ENCODE measurements at places on chromosomes 1 and 21.

DNA sequence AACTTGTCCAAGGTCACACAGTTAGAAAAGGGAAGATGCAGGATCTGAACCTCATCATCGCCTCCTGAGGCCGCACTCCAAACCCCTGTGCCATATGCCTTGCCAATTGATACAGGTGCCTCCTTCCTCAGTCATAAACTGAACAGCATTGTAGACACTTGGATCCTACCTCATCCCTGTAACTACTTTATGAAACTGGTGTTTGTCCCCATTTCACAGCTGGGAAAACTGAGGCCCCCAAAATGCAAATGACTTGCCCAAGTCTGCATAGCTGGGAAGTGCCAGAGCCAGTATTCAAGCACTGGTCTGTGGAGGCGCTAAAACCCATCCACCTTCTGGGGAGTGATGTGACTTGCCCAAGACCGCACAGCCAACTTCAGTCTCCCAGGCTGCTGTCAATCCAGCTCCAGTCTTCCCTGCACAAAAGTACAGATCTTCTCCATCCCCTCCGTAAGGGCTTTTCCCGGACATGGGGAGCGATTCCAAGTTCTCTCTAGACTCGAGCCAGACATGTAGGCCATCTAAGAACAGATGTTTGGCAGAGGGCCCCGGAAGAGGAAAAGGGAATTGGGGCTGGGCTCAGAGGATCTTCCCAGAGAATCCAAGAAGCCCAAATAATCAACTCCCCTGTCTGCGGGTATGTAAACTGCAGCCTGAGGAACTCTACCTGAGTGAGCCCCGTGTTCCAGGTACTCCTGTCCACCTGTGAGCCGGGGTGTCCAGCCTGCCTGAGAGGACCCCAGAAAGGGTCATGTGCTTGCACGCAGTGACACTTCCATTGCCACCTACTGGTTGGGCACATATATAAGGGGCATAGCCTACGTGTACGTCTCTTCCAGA lies 60.5 kb downstream of the SYT2 start:
- DNase-seq, result no peak

GRCh38 chr1:61337037-61337436 lies 254.7 kb downstream of the NFIA start:
- no peak for DNase-seq

DNA sequence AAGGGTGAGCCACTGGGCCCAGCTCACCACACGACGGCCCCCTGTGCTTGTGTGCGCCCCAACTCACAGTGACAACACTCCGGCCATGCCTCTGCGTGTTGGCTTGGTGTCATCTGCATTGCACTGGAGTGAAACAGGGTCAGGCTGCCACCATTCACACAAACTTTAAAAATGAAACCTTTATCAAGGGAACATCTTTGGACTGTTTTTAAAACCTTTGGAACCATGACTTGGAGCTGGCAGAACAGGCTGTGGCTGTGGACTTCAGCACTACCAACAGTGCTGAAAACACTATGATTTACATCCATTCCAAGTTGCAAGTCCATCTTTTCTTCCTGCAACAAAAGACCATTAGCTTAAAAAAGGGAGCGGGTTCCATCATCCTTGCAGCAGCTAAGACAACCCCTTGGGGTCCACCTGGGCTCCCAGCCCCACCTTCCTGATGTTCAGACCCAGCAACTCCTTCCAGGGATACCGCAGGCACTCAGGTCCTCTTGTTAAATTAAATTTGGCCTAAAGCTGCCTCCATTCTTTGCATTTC lies 25.6 kb downstream of the POFUT2 start:
- no peak for DNase-seq

GRCh38 chr1:208336137-208336518 lies 91.9 kb upstream of the PLXNA2 start:
- no peak for DNase-seq

DNA sequence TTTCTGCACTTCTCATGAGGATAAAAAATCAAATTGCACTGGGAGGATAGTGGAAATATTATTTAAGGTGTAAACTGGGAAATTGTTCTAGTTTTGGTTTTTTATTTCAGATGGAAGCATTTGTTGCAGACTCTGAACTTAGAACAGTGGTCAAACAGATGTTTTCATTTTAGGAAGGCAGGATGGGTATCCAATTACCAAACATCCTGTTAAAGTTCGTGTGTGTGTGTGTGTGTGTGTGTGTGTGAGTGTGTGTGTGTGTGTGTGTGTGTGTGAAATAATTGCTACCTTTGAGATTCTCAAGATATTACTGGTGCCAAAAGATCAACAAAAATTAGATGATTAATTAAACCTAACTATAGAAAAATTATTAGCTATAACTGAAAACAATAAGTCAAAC lies 24.3 kb upstream of the DUSP10 start:
- DNase-seq, result no peak

DNA sequence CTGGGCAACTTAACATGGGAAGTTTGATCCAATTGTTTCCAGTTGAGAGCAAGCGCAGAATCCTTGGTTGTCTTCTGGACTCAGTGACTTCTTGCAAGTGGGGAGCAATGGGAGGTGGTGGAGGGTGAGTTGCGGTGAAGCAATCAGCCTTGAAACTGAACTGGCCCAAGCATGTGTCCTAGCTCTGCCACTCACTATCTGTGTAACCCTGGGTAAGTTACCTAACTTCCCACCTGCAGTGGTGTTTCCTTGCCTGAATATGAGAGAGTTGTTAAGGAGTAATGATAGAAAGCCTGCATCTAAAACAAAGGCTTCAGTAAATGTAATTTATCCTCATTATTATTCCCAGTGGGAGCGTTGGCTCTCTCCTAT lies 132.5 kb upstream of the NFIA start:
- no peak for DNase-seq

DNA sequence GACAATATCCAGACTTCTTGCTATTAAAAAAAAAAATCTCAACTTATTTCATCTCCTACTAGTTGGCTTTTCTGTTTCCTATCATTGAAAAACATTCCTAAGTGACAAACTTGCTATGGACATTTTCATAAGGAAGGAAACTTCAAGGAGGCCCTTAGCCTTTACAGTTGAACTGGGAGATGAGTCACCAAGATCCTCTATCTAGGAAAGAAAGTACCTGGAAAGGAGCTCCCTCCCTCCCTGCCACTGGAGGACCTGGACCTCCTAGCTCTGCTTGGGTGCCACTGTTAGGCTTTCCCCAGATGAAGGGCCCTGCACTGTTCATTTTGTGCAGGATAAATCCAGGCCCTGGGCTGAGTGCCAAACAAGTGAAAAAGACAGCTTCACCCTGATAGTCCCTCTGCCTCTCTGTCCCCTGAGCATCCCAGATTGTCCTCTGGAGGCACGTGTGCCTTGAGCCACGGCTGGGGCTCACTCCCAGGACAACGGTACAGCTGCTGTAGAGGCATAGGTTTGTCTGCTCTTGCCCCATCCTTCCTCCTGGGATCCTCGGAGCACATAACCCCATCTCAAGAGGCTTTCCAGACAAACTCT lies 40.2 kb upstream of the SOX13 start:
- DNase-seq, result peak; percentile 12

DNA sequence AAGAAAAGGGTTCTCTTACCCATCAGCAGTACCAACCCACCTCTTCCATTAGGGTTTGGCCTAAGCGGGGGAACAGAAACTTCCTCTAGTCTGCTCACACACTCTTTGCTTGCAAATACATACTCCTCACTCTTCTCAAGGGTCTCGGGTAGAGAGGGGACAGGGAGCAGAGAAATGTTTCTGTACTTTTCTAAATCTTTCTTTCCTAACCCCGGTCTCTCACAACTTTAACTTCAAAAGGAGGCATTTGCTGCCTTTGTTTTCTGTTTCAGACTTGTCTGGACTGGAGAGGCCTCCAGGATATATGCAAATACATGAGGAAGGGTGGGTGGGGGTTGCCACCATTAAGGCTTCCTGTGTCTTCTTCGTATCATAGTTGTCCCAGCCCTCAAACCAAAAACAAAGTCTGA lies 10.5 kb upstream of the LAX1 start:
- no peak for DNase-seq

- no peak for DNase-seq
These were observed 98.6 kb upstream of the PPP2R5A start for GRCh38 chr1:212186427-212187207.

DNA sequence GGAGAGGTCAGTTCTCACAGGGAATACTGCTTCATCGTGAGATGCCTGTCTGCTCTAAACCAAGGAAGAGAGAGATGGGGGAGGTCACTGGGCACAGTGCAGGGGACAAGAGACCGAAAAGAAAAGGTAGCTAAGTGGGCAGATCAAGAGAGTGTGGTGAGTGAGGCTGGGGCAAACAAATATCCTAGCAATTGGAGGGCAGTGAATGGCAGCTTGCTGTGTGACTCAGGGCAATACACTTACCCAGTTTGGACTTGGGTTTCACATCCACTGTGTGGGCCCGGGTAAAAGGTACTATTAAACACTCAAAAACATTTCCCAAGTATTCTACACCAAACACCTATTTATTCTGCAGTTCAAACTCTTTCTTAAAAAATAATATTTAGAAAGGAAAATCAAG lies 10.2 kb downstream of the PLXNA2 start:
- DNase-seq, result no peak

GRCh38 chr1:119737040-119737682 lies 25.4 kb downstream of the PHGDH start:
- no peak for DNase-seq

GRCh38 chr21:37686991-37687810 lies 229.1 kb downstream of the KCNJ6 start:
- no peak for DNase-seq

DNA sequence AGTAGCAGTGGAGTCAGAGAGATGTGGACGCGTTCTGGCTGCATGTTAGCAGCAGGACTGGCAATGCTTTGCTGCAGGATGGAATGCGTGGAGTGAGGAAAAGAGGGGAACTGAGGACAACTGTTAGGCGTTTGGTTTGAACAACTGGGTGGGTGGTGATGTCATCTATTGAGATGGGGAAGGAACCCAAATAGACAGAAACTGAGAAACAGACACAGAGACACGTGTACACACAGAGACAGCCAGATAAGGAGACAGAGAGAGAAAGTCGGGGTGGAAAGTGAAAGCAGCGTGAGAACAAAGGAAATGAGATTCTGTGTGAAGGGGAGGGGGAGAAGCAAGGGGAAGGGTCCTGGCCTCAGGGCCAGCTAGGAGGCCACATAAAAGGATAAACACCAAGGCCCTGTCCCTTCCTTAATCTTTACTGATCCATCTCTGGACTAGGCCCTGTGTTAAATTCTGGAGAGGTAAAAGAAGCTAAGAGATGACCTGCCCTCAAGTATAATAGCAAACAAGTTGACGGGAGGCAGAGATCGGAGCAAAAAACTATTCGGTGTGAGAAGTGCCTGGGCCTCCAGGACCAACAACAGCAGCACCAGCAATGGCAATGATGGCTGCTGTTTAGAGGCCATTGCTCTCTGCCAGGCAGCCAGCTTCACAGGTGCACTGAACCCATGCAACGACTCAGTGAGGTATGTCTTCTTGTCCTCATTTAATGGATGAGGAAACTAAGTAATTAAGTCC lies 31.6 kb downstream of the VWA5B1 start:
- DNase-seq, result no peak

DNA sequence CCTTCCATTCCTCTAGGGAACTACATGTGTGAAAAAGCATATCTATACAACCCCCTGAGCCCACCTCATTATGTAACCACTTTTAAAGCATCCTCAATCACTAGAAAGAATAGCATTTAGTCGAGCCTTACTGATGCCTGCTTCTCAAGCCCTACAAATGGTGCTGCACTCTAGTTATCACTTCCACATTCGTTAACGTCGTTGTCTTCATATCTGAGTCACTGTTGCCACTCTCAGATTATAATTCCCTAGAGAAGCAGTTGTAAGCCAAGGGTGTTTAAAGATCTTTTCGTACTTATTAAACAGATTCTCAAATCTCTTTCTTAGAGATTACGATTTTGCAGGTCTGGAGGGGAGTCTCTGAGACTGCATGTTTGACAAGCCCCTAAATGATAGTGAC lies 16.5 kb downstream of the ATP1B1 start:
- DNase-seq, result no peak

- DNase-seq, result no peak
These were observed 839.4 kb upstream of the ADGRL4 start for GRCh38 chr1:79845936-79846335.

DNA sequence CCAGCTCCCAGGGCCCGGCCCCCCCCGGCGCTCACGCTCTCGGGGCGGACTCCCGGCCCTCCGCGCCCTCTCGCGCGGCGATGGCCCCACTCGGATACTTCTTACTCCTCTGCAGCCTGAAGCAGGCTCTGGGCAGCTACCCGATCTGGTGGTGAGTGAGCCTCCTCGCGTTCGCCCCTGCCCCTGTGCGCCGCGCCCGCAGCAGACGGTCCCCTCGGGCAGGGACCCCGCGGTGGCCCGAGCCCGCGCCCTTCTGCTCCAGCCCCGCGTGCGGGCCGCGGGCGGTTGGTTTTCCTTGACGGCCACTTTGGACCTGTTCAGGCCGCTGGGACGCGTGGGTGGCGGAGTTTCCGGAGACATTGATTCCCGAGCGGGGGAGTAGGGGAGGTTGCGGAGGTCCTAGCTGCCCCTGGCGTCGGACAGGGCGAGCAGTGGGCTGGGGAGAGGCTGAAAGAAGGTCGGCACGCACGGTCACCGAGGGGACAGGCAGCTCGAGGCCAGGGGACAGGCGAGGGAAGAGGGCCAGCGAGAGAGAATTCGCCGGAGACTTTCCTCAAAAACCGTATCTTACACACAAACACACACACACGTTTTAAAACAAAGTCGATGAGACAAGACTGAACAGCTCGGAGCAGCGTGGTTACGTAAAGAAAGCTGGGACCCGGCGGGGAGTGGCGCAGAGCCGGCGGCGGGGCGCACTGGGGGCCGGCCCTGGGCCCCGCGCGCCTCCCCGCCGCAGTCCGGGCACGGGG lies 427 bp downstream of the WNT3A start:
- no peak for DNase-seq

DNA sequence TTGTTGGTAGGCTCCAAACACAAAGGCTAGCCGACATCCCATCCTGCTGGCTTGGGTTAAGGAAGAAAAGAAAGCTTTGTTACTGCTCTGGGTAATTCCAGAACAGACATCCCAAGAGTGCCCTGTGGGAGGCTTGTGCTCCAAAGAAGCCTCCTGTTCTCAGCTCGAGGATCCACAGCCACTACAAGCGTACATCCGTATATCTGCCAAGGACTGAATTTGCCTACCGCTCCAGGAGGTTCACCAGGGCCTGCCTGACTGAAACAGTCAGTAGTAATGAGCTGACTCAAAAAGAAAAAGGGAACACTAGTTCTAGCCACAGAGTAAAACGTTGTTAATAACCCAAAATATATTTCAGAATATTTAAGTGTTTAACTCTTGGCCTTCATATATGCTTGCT lies 24.8 kb upstream of the MUTYH start:
- DNase-seq, result no peak

- no peak for DNase-seq
These were observed 134.2 kb downstream of the SYT2 start for GRCh38 chr1:202575918-202576653.

GRCh38 chr1:172711558-172711957 lies 52.7 kb downstream of the FASLG start:
- no peak for DNase-seq

DNA sequence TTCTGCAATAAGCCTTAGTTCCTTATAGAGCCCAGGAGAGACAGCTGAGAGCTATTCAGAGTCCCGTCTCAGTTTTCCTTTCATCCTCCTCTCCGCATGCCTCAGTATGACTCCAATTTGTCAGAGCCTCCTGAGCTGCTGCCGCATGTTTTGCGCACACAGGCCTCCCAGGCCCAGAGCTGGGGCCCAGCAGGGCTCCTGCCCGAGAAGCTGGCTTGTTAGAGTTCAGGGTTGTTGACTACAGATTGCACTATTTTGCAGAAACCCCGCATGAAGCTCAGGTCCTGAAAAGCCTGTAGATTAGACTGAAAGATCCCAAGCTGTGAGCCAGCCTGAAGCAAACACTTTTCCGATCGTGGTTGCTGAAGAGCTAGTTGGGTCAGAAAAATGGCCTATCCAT lies 51.5 kb downstream of the IGSF5 start:
- no peak for DNase-seq

GRCh38 chr21:38984568-38984967 lies 178.8 kb downstream of the ETS2 start:
- DNase-seq, result no peak

All from NCI-H524 treated with DMSO at 0.1 percent for 48 hours (cell line).